M059J (cell line): ENCODE measurements at places on chromosomes 7 and 10.

DNA sequence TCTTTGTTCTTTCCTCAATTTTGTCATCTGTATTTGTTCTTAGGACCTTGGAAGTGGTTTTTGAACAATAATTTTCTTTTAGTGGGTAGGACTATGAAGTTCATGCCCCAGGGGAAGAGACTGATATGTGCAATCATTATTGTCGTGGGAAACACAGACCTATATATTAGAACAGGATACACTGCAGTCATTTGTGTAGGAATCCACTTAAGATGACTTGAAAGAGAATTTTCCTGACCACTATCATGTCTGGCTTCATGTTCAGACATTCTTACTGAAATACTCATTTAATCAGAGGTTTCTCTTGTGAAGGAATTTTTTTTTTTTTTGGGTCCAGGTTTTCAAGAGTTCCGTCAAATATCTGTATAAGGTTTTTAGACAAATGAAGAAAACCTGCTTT lies 163.6 kb downstream of the SUGCT start:
- DNase-seq, result peak; percentile 84

- peak; percentile 34 for DNase-seq
Observed at GRCh38 chr7:130293521-130293920, 560 bp downstream of the CPA4 start.

GRCh38 chr10:47164126-47164799 lies 135.7 kb upstream of the GDF10 start:
- peak; percentile 92 for DNase-seq

DNA sequence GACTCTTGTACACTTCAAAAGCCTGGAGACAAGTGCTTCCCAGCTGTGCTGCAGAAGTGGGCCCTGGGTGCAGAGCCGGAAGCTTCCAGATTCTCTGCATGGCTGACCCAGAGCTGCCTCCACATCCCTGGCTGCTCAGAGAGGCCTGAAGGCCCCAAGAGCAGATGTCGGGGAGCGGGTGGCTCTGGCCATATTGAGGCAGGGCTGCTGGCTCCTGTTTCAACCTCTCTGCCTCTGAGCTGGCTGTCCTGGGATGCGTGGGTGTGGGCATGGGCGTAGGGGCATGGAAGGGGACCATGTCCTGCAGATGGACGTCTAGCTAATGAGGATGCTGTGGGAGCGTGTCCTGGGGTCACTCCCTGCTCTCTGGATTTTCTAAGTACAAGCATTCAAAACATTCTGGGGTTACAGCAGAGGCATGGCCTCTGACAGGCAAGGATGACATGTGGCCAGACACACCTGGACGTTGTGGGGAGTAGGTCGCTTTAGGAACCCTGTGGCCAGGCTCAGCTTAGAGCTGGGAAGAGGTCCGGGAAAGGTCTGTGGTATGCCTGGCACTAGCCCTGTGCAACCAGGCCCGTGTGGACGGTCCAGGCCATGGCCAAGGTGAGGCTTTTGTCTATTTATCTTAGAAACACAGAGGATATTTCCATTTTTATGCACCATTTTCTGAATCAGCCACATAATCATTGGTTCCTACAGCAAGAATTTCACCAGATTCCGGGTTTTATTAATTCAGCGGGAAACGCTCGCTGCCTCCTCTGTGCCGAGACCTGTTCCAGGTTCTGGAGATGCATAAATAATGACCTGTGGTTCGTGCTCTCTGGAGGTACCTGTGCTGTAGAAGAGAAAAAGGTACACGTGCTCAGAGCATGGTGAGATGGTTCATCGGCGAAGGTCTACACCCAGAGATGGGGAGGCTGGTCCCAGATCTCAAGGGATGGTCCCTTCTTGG lies 361.1 kb downstream of the GLRX3 start:
- no peak for DNase-seq

DNA sequence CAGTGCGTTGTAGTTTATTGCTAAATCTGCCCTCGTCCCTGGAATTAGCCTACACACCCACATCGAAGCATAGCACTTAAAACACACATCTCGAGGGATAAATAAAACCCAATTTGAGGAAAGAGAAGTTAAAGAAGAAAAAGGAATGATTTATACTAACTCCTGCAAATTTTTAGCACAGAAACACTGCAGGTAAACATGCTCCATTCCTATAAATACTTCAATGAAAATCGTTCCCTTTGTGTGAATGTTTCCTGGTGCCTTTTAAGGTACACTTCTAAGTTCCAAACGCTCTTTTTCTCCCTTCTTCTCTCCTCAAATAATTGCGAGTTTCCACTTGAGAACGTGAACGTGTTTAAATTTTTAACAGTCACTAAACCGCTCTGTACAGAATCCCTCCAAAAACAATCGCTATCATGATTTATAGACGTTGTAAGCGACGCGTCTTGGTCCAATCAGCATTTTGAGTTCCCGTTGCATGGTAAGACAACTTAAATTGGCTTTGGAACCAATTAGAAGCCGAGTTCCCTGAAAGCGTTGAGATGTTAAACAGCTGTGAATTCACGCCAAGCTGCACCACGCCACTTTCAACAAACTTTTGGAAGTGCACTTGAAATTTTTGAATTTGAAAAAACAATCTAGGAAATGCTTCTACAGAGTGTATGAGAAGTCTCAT lies 12.5 kb upstream of the EBLN1 start:
- DNase-seq, result peak; percentile 35

GRCh38 chr7:155509359-155509724 lies 37.0 kb downstream of the CNPY1 start:
- no peak for DNase-seq

GRCh38 chr10:119714484-119714816 lies 11.4 kb upstream of the INPP5F start:
- DNase-seq, result no peak

GRCh38 chr10:70381471-70382421 lies 679 bp downstream of the LRRC20 start:
- peak; percentile 44 for DNase-seq

DNA sequence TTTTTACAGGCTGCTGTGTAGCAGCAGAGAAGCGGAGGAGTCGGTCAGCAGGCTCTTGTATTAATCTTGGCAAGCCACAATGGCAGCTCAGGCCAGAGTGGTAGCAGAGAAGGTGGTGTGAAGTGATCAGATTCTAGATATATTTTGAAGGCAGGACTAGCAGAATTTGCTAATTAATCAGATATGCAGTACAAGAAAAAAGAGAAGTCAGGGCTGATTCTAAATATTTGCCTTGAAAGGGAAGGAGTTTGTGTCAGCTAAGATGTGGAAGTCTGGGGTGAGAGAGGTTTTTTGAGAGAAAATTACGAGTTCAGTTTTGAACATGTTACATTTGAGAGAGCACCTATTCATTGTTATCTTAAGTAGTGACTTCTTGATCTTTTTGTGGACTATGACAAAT lies 176.3 kb downstream of the WNT2 start:
- no peak for DNase-seq

- peak; percentile 64 for DNase-seq
Observed at GRCh38 chr7:151992375-151992774, 33.1 kb upstream of the GALNT11 start.

GRCh38 chr7:39958038-39958437 lies 8.0 kb downstream of the CDK13 start:
- DNase-seq, result no peak

DNA sequence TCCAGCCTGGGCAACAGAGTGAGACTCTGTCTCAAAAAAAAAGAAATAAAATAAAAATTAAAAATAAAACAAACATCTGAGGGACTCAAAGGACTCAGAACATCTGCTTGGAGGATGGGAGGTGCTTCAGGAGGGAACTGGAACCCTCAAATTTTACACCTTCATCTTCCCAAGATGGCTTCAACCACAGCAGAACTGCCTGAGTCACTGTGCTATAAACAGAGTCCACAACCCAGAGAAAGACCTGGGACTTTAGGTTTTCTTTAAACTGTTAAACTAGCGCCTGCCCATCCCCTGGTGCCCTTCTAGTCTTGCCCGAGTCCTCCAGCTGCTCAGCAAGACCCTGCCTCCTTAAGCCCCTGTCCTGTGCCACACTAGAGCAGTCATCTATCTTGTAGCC lies 40.8 kb downstream of the RGS10 start:
- DNase-seq, result no peak

GRCh38 chr10:133231946-133232574 lies 2.0 kb downstream of the UTF1 start:
- no peak for DNase-seq

- no peak for DNase-seq
Observed at GRCh38 chr10:101629837-101630632, 41.9 kb downstream of the DPCD start.

- DNase-seq, result peak; percentile 84
Observed at GRCh38 chr10:29807163-29807806, 172.5 kb upstream of the SVIL start.

- no peak for DNase-seq
Observed at GRCh38 chr7:77644774-77645173, 51.5 kb upstream of the RSBN1L start.
